NCI-H1436 (cell line): ENCODE measurements at places on chromosomes 3 and 15.

GRCh38 chr3:116552246-116552645 lies 107.0 kb upstream of the LSAMP start:
- no peak for DNase-seq

DNA sequence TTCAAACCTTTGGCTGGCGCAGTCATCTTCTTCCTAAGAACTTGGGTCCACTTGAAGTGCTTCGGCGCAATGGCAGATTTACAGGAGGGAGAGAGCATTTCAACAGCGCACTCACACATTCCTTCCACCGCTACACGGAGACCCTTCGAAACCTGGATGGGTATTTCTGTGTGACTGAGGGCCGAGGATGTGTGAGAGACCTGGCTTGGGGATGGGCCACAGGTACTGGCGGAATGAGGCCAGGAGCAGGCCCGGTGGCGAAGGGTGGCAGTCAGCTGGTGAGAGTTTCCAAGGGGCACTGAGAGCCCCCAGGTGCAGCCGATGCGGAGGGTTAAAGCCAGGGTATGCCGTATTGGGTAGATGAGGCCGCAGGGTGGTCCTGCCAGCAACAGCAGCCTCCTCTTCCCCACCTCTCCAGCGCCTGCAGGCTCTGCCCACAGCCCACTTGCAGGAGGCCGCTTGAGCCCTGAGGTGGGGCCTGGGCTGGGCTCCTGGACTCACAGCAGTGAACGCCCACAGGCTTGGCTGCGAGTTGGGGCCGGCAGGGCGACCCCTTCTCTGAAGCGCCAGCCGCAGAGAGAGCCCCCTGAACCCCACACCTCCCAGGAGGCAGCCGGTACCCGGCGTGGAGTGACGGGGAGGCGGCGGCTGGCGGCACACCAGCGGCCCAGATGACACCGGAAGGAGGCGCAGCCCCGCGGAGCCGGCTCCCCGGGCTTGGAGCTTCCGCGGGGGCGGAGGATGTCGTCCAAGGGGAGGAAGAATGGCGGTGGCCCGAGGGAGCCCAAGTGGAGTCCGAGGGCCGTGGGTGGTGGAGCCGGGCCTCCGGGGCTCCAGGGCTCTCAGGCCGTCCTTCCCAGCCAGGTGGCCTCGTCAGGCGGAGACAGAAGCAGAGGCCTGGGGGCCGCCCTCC lies 166.5 kb downstream of the NSMCE3 start:
- no peak for DNase-seq

DNA sequence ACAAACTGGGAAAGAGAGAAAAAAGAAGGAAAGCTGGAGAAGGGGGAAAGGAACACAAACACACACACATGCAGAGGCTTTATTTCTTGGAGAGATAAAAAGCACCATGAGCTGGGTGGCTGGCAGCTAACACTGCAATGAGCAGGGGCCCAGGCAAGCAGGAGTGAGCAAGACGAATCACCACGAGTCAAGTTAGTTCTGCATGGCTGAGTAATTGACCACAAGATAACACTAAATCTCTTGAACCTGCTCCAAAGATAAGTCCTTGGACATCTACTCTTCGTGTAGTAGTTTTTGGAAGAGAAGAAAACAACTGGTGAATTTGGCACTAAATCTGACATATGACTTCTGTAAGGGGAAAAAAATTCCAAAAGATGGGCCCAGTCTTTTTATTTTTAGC lies 100.9 kb downstream of the MYO5A start:
- no peak for DNase-seq

DNA sequence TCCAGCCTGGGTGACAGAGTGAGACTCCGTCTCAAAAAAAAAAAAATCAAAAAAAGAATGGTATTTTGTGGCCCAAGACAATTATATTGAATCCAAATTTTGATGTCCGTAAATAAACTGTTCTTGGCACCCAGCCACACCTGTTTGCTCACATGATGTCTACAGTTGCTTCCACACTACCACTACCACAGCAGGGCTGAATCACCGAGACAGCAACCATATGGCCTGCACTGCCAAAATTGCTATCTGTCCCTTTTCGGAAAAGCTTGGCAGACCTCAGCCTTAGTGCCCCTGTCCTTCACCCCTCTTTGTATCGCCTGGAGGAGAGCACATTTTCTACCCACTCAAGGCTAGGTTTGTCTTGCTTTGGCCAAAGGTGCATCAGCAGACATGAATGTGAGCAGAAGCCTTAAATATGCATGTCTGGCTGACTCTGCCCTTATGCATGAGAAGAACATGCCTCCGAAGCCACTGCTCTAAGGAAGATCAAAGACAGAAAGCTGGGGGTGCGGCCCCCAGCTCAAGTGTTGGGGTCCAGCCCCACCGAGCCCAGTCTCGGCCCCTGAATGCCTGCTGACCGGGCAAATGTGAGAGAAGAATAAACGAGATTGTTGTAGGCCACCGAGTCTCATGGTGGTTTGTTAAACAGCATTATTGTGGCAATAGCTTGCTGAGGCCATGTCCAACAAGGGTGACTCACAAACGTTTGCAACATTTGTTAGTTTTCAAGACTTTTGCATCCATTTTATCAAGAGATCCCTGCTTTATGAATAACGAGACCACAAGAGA lies 108.1 kb downstream of the TPRA1 start:
- DNase-seq: no peak

- DNase-seq: no peak
These were observed 60.7 kb downstream of the ST3GAL6 start for GRCh38 chr3:98823791-98824190.

GRCh38 chr3:98994128-98994762 lies 92.8 kb upstream of the DCBLD2 start:
- no peak for DNase-seq

GRCh38 chr15:50880651-50881114 lies 27.8 kb upstream of the AP4E1 start:
- no peak for DNase-seq

GRCh38 chr3:8301977-8302735 lies 199.5 kb upstream of the LMCD1 start:
- peak; percentile 6 for DNase-seq

- no peak for DNase-seq
These were observed 135.0 kb downstream of the STAG1 start for GRCh38 chr3:136617198-136617597.
